ENCODE measurements at places on chromosomes 7 and 10. TPM values are rescaled to one million over a fixed set of nuclear protein-coding genes. Genes with fewer than 3 reads are reported as not detected.

The ZNF487 gene
- 21.5 TPM for total RNA-seq

The SMARCD3 gene
- 17.3 TPM for total RNA-seq

The GNAT3 gene
- 2.1 TPM for total RNA-seq

The HTR5A gene
- total RNA-seq = not detected

The FAM237B gene
- total RNA-seq = not detected

The C10orf90 gene
- total RNA-seq = not detected

The UBE3C gene
- 103 TPM for total RNA-seq

The OPN4 gene
- not detected for total RNA-seq

All from Peyer's patch (tissue), 4 donors.